ENCODE measurements at places on chromosomes 12 and 14.

DNA sequence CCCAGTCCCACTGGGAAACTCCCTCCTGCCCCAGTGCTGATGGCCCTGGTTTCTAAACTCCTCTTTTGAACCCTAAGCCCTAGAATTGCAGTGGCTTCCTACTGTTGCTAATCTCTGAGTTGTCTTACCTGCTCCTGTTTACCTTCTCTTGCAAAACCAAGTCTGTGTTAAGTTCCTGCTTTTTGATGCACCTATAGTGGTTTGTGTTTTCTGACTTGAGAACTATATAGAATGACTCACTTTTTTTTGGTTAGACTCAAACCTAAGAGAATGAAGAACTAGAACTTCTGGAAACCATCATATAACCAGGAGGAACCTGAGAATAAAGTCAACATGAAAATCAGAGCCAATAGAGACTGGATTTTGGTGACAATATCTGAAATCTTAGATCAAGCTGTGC lies 5.5 kb upstream of the GAS2L3 start:
- DNase-seq, result no peak

GRCh38 chr12:59678759-59679411 lies 83.1 kb downstream of the SLC16A7 start:
- no peak for DNase-seq

- DNase-seq, result no peak
These were observed 29.9 kb downstream of the TSPAN9 start for GRCh38 chr12:3107071-3107583.

- no peak for DNase-seq
These were observed 120.9 kb downstream of the SLC38A6 start for GRCh38 chr14:61101803-61102548.

GRCh38 chr12:95582230-95583058 lies 31.2 kb upstream of the USP44 start:
- DNase-seq, result no peak

GRCh38 chr12:53696655-53697331 lies 20.9 kb upstream of the ATP5MC2 start:
- DNase-seq, result no peak

DNA sequence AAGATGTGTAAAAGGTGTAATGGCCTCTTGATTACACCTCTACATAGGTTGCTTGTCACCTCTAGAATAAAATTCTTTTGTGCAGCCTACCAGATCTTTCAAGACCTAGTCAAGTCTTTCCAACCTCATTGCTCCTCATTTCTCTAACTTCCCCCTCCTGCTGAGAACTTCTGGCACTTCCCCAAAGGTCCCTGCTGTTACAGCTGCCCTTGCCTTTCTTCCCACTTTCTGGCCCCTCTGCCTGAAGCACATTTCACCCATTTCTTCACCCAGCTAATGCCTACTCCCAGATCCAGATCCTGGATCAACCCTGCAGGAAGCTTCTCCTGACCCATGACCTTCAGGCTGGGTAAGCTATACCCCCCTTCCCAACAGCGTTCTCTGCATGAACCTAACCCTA lies 1.5 kb downstream of the TSHR start:
- no peak for DNase-seq

GRCh38 chr12:54593135-54593534 lies 4.7 kb upstream of the PPP1R1A start:
- no peak for DNase-seq
